ENCODE measurements at places on chromosomes 3 and 15.

- no peak for DNase-seq
Measured at GRCh38 chr15:32909431-32909830, 191.6 kb downstream of the GREM1 start.

DNA sequence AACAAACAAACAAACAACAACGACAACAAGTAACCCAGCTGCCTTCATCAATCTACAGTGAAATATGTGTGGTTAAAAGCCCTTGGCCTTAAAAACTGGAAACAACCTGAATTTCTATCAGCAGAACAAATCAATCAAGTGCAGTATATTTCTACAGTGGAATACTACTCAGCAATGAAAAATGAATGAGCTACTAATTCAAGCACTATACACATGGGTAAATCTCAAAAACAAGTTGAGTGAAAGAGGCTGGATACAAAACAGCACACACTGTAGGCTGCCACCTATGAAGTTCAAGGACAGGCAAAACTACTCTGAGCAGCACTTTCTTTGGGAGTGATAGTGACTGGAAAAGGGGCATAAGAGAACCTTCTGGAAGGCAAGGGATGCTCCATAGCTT lies 395.5 kb upstream of the PROK2 start:
- no peak for DNase-seq

GRCh38 chr15:40372981-40373380 lies 9.5 kb upstream of the KNSTRN start:
- no peak for DNase-seq

DNA sequence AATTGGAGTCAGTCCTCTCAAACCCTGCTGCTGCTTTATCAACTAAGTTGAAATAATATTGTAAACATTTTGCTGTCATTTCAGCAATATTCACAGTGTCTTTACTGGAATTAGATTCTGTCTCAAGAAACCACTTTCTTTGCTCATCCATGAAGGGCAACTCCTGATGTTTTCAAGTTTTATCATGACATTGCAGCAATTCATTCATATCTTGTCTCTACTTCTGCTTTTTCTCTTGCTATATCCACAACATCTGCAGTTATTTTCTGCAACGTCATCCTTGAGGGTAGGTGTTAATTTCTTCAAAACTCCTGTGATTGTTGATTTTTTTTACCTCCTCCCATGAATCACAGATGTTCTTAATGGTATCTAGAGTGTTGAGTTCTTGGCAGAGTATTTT lies 181.6 kb downstream of the EPHA6 start:
- DNase-seq, result no peak

- no peak for DNase-seq
Measured at GRCh38 chr3:23198801-23199200, 4.3 kb upstream of the UBE2E2 start.

DNA sequence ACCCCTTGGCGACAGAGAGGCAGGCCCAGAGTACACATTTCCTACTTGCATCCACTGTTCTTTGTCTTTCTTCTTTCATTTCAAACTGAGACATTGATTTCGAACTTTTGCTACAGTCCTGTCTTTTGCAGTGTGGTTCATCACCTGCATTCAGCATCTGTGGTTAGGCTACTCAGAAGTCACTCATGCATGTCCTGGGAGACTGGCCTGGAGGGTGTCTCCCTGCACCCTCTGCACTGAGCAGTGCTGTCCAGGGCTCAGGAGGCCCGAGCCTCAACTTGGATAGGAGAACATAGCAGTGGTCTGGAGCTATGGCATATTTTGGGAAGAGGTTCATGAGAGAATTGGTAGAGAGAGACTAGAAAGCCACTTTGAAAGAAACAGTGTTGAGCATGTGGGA lies 240.2 kb upstream of the TPRG1 start:
- DNase-seq, result no peak

- DNase-seq, result no peak
Measured at GRCh38 chr3:127665586-127665985, 7.2 kb upstream of the ABTB1 start.

DNA sequence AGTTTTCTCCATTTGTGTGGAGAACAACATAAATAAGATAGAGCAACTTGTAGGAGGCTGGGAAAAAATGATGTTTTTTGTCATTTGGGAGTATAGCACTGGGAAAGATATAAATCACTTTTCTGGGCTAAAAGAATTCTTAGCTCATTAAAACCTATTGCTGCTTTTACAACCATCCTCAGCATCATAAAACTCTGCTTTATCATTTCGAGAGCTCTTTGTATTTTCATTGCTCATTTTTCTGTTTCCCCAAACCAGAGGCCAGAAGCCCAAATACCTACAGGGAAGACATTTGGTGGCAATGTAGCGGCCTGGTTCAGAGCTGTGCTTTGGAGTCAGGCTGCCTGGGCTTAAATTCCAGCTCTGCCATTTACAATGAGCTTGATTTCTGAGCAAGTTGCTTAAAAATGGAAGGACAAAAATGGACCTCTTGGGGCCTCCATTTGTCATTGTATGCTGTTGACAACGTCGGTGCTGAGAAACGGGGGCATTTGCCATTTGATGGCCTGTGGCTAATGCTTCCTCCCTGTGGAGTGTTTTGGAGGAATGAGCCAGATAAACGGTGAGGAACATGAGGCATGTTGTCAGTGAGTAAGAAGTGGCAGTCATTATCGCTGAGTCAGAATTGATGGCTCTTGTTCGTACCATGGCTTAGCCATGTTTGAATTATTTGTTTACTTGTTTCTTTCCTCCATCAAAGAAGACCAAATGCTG lies 260.0 kb downstream of the EBLN2 start:
- DNase-seq, result no peak

DNA sequence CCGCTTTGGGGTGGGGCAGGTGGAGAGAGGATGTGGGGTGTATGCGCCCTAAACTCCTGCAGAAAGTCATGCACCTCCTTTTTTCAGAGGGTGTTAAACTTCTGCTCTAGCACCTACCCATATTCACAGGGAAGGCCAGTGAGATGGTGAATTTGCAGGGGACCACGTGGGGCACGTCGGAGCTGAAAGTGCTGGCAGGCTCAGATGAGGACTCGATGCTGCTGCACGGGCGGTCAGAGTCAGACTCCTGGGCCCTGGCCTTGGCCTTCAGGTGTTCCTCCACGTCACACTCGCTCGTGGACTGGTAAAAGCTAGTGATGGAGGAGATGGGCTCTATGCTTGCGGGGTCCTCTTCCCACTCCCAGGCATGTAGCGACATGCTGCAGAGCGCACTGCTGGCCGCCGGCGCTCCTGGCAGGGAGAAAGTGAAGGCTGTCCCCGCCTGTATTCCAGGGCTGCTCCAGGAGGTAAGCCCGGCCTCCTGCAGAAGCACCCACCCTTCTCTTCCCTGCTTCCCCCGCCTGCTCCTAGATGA lies 883 bp downstream of the CFAP92 start:
- no peak for DNase-seq

DNA sequence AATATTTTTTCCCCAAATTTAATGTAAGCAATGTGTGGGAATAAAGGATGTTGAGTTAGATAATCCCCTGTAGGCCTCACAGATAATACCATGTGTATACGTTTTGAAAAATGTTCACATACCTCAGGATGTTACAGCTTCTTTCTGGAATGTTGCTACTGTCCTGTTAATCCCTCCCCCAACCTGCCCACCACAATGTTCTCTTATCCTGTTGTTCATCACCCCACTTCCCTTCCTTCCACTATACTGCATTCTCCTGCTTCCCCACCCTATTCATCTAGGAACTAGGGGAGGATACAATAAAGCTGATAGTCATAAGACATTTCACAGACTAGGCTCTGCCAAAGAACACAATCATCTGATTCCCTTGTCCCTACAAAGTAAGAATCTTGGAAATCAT lies 92.1 kb downstream of the IGF2BP2 start:
- no peak for DNase-seq

GRCh38 chr3:155354658-155355057 lies 61.2 kb upstream of the STRIT1 start:
- no peak for DNase-seq

DNA sequence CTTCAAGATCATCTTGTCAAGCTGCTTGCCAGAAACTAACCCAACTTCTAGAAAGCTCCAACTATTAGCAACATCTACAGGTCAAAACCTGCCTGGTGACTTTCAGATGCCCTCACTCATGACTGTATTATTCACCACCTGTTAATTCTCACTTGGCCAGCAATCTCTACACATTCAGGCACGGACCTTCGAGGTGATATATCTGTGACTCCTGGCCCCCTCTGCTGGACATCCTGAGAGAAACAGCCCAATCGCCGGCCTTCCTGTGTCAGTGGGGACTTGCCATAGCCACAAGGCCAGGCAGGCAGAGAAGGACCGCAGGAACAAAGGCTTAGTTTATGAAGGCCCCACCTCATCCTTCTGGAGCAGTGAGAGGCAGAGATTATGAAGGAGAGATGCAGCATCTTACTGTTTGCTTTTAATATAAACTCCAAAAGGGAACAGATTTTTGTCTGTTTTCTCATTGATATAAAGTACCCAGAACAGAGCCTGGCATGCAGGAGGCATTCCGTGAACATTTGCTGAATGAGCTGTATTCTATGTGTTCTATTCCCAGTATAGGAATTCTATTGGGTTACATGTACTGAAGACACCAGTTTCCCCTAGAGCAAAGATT lies 24.4 kb upstream of the OCA2 start:
- DNase-seq, result peak; percentile 46

DNA sequence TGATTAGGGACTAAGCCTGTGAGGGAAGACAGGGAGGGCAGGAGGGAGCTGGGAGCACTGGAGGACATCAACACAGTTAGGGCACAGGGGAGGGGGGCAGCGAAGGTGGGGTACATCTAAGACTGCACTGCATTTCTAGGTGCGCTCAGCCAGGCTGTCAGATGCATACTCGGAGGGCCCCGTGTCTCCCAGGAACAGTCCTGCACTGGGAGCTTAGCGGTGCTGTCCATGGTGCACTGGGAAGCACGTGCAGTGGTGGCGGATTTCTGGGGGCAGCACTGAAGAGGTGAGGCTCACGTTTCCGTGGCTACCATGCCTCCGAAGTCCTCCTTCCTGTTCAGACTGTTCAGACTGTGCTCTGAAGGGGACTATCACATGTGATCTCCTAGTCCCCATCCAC lies 54.4 kb downstream of the ROPN1B start:
- no peak for DNase-seq

Data from CD4-positive, alpha-beta T cell treated with Interleukin-10 for 1 hour (primary cell).